Hematopoietic multipotent progenitor cell treated with erythropoietin and hydrocortisone succinate and interleukin-3 and kit ligand, for 15 days (in vitro differentiated cells): ENCODE measurements at places on chromosomes 2 and 18.

- no peak for DNase-seq
These were observed 37.9 kb downstream of the DPYSL5 start for GRCh38 chr2:26885651-26886329.

GRCh38 chr2:120460511-120460910 lies 114.6 kb downstream of the INHBB start:
- no peak for DNase-seq

DNA sequence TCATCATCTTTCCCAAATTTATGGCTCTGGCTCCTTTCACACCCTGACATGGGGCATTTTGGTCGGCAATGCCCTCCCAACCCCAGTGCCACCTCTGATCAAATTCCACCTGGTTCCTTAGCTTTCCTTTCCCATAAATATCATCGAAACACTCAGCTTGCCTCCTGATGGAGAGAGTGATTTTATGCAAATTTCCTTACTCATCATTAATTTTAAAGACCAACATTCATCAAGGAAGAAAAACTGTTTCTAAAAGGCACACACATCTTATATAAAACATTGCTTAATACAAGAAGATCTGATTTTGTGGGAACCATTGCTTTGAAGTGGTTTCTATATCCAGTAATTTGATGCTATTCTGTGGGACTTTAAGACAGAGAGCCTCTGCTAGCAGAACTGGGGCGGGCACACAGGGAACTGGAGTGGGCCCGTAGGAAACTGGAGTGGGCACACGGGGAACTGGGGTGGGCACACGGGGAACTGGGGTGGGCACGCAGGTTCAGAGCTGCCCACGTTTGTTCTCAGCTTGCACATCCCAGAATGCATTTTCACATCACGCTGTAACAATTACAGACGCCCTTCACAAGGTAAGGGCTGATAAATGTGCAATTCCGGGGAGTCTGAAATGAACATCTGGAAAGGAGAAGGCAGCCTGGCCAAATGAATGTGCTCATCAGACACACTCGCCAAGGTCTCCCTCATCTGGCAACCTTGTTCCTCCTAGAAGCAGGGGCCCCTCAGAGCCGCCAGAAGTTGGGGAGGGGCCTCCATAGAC lies 174.2 kb downstream of the RTP5 start:
- DNase-seq: no peak

DNA sequence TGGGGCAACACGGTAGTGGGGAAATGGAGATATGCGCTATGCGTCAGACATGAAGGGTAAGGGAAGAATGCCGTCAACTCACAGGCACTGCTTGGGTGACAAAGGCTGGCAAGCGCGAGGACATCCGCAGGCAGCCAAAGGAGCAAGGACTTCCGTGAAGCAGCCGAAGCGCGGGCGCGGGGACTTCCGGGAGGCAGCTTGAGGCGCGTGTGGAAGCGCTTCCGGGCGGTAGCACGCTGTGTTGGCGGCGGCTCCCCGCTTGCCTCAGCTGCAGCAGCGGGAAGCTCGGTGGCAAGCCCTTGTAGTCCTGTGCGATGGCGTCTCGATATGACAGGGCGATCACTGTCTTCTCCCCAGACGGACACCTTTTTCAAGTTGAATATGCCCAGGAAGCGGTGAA lies at the start of gene PSMA8:
TSS of gene PSMA8 (plus strand) at position 218 of the 400 bp plus-strand sequence. CDS start at position 315, 97 bp downstream.
- DNase-seq: peak; percentile 6

- no peak for DNase-seq
These were observed 14.1 kb upstream of the CNNM3 start for GRCh38 chr2:96801786-96802595.

- no peak for DNase-seq
These were observed 152.0 kb upstream of the ZEB2 start for GRCh38 chr2:144671695-144672455.

GRCh38 chr2:147204102-147204501 lies 640.7 kb upstream of the ACVR2A start:
- DNase-seq: no peak

GRCh38 chr2:44573996-44574395 lies 212.2 kb downstream of the CAMKMT start:
- no peak for DNase-seq

DNA sequence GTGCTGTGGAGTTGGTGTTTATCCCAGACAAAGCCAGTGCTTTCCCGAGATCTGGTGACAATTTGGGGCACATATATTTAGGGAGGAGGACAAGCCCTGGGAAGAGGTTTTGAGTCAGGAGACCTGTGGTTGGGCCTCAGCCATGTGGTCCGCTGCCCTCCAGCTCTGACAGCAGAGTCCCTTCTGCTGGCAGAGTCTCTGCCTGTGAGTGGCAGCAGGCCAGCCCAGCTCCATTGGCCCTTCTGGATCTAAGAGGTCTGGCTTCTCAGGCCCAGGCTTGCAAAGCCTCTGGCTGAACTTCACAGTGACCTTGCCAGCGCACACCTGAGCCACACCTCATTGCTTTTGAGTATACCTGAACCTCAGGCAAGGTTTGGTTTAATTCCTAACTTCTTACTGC lies 115.3 kb downstream of the BCL2L11 start:
- no peak for DNase-seq

- no peak for DNase-seq
These were observed 101.0 kb upstream of the RNF152 start for GRCh38 chr18:61993831-61994230.

- DNase-seq: no peak
These were observed 137.0 kb upstream of the FANCL start for GRCh38 chr2:58378152-58378551.

DNA sequence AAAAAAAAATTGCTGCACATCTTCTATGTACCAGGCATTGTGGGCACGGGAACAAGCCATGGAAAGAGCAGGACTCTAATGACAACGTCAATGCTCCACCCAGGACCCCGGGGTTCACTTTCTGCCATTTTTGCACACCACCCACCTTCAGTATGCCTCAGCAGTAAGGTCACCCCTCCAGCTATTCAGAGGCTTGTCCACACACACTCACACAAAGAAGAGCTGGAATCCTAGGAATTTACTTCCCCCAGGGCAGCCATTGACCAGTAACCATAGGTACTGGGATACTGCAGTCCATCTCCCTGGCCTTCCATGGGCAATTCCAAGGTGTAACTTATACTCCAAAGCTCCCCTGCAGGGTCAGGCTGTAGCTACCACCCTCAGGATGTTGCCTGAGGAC lies 170.8 kb downstream of the SUCLG1 start:
- no peak for DNase-seq

GRCh38 chr2:42216694-42217093 lies 47.5 kb downstream of the EML4 start:
- no peak for DNase-seq

DNA sequence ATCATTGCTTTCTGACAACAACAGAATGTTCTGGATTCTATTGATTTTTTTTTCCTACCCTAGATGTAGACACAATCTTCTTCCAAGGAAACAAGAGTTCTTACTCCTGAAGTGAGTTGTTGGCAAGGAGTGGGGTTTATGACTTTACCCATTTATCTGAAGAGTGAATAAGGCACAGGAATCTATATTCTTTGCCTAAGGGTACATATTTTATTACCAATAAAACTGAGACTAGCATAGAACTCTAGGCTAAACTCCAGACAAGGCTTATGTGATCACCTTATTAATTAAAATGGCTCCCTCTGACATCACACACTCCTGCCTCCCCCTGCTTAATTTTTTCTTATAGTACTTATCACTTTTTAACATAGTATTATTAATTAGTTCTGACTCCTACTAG lies 47.6 kb downstream of the C18orf54 start:
- DNase-seq: no peak

GRCh38 chr2:222241128-222241870 lies 57.5 kb downstream of the PAX3 start:
- no peak for DNase-seq

- no peak for DNase-seq
These were observed 32.4 kb downstream of the MARCO start for GRCh38 chr2:118974103-118974993.

GRCh38 chr18:46261799-46262198 lies 157.6 kb downstream of the HAUS1 start:
- no peak for DNase-seq

GRCh38 chr2:187593697-187594096 lies 39.5 kb upstream of the TFPI start:
- DNase-seq: no peak

- DNase-seq: no peak
These were observed 73.3 kb downstream of the TXNL1 start for GRCh38 chr18:56565046-56565445.

GRCh38 chr2:43774617-43775016 lies 778 bp downstream of the DYNC2LI1 start:
- no peak for DNase-seq

- DNase-seq: no peak
These were observed 45.0 kb downstream of the EEF1B2 start for GRCh38 chr2:206204710-206205109.

DNA sequence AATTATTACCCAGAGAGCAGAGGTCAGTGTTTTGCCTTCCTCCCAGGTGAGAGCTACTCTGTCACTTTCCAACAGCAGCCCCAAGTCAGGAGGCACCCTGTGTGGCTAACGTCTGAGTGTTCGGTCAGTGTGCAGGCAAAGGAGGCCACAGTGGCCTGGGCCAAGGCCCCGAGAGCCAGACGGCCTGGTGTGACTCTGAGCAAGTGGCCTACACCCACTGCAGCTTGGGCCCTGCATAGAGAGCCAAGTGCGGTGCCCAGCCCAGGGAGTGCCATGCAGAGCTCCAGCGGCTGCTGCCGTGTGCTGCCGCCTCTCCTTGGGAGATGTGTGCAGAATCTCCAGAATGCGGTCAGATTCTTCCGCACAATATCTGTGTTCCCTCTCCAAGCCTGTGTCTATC lies 70.4 kb downstream of the GNAL start:
- no peak for DNase-seq

GRCh38 chr2:233438573-233439147 lies 84.4 kb downstream of the DGKD start:
- no peak for DNase-seq

DNA sequence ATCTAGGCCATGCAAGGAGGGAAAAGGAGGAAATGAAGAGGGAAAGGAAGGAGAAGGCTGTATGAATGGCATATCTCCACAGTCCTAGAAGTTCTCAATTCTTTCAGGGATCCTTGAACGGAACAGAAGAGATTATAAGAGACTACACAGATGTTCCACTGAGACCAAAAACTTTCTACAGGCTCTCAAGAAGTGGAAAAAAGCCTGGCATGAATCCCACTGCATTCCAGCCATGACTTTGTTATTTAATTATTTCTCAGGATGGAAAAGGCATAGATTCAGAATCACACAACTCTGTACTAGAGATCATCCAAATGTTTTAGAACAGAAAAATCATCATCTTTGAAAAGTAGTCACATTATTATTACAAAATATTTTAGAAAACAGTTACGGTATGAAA lies 131.7 kb upstream of the CDH20 start:
- no peak for DNase-seq

GRCh38 chr18:58069721-58070292 lies 25.8 kb downstream of the NEDD4L start:
- DNase-seq: no peak

GRCh38 chr2:205361970-205362369 lies 320.3 kb upstream of the NRP2 start:
- DNase-seq: no peak

DNA sequence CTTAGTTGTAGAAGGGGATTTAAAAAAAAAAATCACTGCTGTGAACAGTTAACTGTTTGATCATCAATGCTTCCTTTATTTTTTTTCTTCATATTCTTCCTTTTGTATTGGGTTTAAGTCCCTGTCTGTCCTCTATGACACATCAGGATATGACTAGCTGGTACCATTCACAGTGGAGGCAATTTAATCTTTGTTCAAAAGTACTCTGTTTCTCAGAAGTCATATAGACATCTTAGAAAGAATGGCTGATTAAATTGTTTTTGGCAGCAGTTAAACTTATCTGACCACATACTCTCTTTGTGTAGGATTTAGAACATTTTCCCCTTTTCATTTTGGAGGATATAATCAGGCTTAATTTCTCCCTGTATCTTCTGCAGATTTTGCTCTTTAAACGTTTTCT lies 807.8 kb upstream of the CDH2 start:
- DNase-seq: no peak

- no peak for DNase-seq
These were observed 196.0 kb downstream of the IRS1 start for GRCh38 chr2:226603606-226604005.

DNA sequence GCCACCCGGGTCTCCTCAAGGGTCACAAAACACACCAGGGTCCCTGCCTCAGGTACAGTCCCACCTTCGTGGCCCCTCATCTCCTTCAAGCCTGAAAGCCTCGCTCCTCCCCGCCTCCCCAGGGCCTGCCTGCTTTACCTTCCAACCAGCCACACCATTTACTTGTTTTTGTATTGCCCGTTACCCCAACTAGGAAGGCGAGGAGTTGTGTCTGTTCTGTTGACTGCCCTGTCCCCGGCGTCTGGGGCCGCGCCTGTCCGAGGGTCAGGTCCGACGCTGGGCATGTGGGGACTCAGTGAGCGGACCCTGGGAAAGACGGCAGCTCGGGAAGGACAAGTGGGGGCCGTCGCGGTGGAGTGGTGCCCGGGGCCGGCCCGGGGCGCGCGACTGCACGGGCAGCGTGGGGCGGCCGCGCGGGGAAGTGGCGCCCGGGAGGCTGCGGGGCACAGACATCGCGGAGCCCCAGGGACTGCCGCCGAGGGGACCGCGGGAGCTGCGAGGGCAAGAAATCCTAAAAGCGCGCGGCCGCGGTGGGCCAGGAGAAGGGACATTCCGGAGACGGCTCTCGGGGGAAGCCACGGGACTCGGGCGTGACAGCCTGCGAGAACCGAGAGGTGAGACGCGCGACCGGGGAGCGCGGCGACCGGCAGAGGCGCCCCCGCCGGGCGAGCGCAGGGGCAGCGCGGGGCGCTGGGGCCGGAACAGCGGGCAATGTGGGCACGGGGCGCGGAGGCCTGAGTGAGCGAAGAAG lies 797 bp upstream of the GRHL1 start:
- no peak for DNase-seq

DNA sequence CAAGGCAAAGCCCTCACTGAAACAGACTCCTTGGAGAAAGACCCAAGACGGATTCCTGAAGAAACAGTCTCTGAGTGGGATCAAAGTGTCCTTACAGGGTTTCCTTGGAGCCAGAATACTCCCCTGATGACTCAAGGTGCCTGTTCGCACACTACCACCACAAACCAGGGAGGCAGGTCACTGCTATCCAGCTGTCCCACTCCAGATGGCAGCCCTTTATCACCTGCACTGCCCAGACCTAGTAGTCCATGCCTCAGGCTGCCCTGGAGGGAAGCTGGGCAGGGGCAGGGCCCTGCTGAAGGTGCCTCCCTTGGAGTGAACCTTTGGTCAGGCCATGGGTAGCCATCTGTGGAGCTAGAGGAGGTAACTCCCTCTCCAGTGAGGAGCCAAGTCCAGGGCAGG lies 34.1 kb downstream of the TRABD2A start:
- DNase-seq: no peak

- no peak for DNase-seq
These were observed 5.2 kb downstream of the STARD7 start for GRCh38 chr2:96203130-96204028.

- DNase-seq: no peak
These were observed 305.4 kb upstream of the HS6ST1 start for GRCh38 chr2:128623776-128624761.
